Uterus (tissue), 4 donors: ENCODE measurements at places on chromosomes 6 and 20.

GRCh38 chr6:86502497-86502896 is 434.8 kb upstream of the HTR1E start:
- DNase-seq: no peak

DNA sequence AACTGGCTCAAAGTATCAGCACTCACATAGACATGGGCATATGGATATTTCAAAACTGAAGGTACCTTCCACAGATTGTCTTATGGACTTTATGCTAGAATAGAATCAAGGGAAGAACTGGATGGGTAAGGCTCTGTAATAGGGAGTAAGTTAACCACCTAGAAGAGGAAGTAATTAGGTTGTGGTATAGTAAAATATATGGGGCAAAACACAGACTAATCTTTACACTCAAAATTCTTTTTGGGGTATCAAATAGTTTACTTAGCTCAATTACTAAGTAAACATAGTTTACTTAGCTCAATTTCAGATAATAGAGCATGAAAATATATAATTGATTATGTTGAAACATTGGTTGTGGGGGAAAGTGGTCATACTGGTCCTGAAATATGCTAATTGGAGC is 94.2 kb upstream of the ATXN1 start:
- DNase-seq: no peak

DNA sequence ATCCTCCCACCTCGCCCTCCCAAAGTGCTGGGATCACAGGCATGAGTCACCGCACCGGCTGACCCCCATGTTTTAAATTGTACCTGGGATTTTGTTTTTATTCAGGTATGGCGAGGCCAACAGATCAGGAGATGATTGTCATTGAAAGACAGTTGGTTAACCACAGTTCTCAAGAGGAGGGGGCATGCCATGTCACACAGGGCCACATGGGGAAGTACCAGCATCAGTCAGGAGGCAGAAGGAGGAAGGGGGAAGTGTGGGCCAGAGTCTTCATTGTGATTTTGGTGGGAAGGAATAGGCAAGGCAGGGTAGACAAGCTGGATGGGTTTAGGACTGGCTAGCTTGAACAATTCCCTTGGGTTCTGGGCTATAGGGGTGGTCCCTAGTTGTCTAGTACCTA is 9.9 kb upstream of the MMP9 start:
- no peak for DNase-seq

- DNase-seq: no peak
Observed at GRCh38 chr20:61451953-61452352, 199.9 kb downstream of the CDH4 start.

GRCh38 chr6:128250370-128251070 is 269.9 kb downstream of the PTPRK start:
- DNase-seq: no peak

- no peak for DNase-seq
Observed at GRCh38 chr6:90984066-90984465, 397.2 kb upstream of the MAP3K7 start.

DNA sequence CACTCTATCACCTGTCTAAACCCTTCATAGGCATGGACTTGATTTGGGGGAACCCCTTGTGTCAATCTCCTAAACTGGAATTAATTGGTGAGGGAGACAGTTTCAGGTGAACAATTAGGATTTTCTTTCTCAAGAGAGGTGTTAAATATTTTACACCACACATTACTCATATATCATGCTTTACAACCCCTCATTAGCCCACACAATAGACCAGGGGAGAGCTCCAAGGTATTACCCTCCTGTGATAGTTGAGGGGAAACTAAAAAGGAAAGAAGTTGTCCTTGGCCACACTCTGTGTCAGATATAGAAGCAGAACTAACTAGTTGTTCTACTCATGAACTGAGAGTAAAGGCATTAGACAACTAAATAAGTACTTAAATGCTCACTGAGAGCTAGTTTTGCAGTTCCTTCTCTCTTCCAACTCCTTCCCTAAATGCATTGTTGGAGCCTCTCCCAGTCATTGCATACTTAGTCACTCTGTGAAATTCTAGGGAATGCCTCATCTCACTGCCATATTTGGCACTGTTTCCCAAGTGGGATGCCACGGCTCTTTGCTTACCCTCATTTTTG is 183.7 kb upstream of the CEP162 start:
- no peak for DNase-seq

GRCh38 chr6:143741480-143741879 is 63.7 kb downstream of the PHACTR2 start:
- DNase-seq: no peak

- no peak for DNase-seq
Observed at GRCh38 chr20:36720510-36720909, 25.4 kb downstream of the NDRG3 start.

- DNase-seq: no peak
Observed at GRCh38 chr6:101445527-101445926, 52.0 kb downstream of the GRIK2 start.

GRCh38 chr6:45830441-45831139 is 185.1 kb downstream of the CLIC5 start:
- DNase-seq: no peak

GRCh38 chr6:63640062-63640461 is 4.5 kb downstream of the PHF3 start:
- no peak for DNase-seq

DNA sequence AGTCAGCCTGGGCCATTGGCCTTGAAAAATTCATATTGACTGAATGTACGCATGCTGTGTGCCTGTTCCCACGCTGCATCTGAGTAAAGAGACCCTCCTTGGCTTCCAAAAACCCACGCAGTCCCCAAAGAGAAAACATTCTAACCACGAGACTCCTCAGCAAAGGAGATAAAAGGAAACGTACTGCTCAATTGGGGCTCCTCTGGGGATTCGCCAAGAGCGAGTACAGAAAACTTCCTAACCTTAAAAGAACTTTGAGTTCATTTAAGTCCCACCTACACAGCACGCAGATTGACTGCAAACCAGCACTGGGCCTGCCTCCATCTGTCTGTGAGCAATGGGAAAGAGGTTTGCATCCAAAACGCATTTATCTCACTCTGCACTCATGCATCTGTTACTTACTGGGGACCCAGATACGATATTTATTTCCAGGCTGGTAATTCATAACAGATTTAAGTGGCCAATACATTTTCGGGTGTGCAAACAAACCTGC is 505.9 kb upstream of the CHD6 start:
- no peak for DNase-seq

DNA sequence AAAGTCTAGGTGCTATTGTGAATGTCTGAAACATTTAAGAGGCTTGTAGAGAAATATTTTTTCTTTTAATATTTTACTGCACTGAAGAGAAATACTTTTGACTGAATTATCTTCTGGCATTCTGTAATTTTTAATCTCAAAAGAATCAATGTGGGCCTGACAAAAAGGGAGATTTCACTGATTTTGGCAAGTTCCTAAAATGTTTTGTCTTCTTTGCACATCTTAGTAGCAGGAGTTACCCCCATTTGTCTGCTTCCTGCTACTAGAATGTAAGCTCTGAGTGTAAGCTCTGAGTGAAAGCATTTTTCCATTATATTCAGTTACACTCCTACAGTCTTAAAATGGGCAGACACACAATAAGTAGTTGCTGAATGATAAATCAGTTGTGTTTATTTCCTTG is 31.1 kb downstream of the HDAC2 start:
- DNase-seq: no peak

DNA sequence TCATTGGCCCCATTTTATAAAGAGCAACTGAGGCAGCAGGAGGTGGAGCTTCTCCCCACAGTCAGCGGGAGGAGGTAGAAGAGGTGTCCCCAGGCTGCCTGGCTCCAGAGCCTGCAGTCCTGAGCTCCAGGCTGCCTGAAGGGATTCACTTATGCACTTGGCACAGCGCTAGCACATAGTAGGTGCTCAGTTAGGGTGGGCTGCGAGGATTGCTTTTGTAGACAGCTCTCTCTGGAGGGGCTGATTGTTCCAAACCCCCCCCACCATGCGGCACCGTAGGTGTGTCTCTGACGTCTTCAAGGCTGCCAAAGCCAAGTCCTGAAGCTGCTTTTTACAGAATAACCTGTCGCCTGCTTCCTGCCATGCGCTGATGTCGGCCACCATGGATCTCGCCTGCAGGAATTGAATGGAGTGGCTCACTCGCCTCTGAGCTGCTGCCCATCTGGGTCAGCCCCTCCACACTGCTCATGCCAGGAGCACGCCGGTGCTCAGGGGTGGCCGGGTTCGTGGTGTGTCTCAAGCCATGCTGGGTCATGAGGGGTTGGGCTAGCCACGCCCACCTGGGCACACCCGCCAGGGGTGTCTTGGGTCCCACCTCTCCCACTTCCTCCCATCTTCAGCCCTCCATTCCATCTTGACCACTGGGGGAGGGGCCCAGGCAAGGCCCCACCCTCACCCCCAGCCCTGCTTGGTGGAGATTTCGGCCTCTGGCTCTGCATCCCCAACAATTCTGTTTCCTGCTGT is 59.8 kb downstream of the BCAS4 start:
- no peak for DNase-seq

DNA sequence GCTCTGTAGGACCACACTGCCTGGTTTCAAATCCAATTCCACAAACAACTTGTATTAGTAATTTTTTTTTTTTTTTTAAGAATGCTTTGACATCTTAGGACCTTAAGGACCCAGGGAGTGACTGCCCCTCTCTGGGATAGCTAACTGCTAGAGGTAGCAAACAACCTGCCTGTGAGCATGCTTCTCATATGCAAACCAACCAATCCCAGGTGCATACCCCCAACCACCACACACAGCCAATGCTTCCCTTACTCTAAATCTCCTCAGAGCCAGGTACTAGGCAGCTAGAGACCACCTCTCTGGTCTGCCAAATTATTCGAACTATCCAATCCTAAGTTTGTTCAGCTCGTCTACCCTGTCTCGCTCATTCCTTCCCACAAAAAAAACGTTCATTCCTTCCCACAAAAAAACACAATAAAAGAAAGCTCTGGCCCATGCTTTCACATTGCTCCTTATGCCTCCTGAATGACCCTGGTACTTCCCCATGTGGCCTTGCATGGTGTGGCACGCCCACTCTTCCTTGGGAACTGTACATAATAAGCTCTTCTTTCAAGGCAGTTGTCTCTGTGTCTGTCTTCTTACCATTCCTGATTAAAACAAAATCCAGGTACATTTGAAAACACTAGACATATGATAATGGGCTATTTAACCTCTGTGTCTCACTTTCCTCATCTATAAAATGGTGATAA is 6.4 kb downstream of the SERAC1 start:
- DNase-seq: no peak

DNA sequence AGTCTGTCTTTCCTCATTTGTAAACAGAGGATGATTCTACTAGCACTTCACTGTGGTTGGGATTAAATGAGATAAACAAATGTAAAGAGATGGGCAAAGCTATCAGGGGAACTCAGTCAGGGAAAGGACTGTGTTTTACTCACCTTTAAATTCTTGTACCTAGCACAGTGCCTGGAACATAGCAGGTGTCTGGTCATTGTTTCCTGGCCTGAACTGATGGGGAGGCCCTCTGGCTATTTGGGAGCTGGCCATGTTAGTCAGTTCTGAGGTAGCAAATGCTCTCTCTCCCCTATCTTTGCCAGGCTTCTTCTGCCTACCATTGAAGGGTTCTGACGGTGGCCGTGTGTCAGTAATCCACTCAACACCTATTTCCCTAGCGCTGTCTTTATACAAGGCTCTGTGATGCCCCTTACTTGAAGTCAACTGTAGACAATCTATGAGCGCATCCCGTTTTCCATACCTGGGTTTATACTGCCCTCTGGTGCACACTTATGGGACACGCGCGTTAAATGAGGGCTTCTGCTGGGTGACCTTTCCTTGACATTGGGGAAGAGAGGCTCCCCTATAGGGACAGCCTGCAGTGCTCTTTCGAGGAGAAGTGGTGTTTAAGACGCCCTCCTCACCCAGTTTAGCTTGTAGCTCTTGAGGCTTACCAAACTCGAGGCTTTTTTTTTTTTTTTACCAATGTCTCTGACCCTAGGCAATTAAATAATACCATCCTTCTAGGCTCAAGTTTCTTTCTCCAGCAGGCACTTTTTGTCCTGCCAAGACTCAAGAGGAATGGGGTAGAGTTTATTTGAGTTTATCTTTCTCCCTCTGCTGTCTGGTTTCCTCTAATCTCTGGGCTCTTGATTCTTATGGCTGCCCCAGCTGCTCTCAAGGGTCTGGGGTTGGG is 4.0 kb upstream of the SPATS1 start:
- peak; percentile 40 for DNase-seq

DNA sequence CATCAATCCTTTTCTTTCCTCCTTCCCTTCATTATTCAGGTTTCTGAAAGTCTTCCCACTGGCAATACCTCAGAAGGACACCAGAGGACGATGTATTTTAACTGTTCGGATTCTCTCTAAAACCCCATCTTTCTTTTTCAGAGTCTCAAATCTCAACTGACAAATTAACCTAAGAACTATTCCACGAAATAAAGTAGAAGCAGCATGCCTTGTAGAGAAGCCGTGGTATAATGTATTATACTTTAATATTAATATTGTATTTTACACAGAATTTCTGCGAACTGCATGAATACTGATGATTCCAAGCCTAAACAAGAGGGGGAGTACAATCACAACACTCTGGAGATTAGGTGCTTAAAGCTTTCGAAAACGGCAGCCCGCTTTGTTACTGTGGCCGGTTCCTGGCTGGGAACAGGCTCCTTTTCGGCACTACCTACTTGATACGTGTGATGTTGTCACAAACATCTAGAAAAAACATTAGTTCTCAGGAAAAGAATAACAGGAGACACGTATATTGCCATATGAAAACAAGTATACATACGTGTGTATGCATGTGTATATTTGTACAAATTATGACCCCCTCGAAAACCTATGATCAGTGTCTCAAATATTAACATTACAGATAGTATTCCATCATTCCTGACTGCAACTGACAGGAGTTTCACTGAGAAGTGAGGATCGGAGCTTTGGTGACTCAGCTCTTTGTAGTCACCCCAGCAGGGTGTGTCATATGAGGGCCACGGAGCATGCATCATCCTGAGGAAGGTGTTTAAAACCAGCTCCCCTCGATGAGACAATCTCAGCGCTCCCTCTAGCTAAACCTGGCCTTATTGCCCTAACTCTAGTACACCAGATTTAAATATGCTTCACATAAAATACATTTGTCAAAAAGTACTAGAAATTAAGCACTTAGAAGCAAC is 319.7 kb upstream of the TCF21 start:
- DNase-seq: peak; percentile 35
